ENCODE measurements at places on chromosomes 12 and 14.
A peak's percentile ranks its signal among the peaks of the same experiment; 100 is the strongest.

GRCh38 chr12:122138616-122139015 is 35.4 kb downstream of the IL31 start:
- no peak for DNase-seq

DNA sequence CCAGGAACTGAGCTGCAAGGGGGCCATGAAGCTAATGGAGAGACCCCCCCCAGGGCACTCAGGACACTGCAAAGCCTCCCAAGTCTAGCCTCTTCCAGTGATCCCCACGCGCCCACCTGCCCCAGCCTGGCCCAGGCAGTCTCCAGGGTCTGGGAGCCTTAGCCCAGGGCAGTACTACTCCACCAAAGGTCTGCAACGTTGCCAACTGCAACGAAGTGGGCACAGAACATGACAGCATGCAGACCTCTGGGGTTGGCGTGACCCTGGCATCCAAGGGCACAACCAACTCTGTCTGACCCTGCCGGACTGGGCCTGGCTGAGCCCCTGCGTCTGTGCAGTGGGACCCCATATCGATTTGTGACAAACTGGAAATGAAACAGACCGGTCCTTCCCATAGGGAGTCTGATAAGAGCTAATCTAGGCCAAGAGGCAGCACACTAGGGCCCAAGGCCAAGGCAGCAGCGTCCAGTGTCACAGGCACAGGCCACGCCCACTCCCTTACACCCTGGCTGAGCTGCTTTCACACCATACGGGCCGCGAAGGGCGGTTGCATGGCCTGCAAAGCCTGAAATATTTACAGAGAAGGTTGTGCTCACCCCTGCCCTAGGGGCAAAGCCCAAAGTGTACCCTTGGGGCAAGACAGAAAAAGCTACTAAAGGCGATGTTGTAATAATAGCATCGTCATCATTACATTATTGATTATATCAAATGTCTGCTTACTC is 76.7 kb downstream of the NCOR2 start:
- DNase-seq = no peak

- no peak for DNase-seq
Observed at GRCh38 chr12:123734268-123734667, 22.1 kb downstream of the ATP6V0A2 start.

- peak; percentile 58 for DNase-seq
Observed at GRCh38 chr12:68364893-68365725, 32.9 kb upstream of the MDM1 start.

- no peak for DNase-seq
Observed at GRCh38 chr14:21106176-21106497, 5.3 kb downstream of the TMEM253 start.

- no peak for DNase-seq
Observed at GRCh38 chr12:124578854-124579253, 11.4 kb upstream of the NCOR2 start.

- DNase-seq = peak; percentile 66
Observed at GRCh38 chr14:97380539-97380941, 583.4 kb downstream of the VRK1 start.

DNA sequence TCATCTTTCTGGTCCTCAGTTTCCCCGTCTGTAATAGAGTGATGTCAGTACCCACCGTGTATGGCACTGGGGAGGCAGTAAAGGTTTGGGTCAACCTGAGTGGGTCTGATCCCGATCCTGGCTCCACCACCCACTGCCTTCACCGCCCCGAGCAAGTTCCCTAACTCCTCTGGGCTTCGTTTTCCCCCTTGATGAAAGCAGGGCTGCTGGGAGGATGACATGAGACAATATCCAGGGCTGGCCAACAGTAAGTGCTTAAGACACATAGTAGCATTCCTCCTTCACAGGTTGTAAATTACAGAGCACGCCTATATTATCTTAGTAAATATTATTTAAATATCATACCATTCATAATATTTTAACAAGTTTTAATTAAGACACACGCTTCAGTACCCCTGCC is 595 bp downstream of the PLEK2 start:
- DNase-seq = no peak

DNA sequence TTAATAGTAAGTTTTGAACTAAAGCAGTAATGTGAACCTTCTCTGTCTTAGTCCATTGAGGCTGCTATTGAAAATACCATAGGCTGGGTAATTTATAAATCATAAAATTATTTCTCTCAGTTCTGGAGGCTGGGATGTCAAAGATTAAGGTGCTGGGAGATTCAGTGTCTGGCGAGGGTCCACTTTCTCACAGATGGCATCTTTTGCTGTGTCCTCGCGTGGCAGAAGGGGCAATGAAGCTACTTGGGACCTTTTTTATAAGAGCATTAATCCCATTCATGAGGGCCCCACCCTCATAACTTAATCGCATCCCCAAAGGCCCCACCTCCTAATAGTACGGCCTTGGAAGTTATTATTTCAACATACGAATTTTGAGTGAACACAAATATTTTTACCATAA is 28.4 kb downstream of the LIN7A start:
- no peak for DNase-seq

GRCh38 chr12:113857371-113857770 is 108.8 kb downstream of the RBM19 start:
- no peak for DNase-seq

- no peak for DNase-seq
Observed at GRCh38 chr14:99028041-99028440, 244.0 kb downstream of the BCL11B start.

DNA sequence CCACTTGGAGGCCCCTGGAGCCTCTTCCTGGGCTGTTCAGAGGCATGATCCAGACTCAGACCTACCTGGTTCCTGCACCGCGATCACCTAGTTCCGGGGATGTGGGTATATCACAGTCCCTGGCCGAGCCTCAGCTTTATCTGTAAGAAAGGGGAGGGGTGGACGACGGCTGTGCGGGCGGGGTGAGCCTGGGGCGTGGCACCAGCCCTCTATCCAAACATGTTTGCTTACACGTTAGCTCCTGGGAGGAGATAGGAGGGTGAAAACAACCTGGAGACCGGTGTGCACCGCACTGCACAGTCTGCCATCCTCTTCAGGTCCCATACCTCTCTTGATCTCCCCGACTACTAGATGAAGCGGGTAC is 1.2 kb downstream of the ANKRD9 start:
- no peak for DNase-seq

DNA sequence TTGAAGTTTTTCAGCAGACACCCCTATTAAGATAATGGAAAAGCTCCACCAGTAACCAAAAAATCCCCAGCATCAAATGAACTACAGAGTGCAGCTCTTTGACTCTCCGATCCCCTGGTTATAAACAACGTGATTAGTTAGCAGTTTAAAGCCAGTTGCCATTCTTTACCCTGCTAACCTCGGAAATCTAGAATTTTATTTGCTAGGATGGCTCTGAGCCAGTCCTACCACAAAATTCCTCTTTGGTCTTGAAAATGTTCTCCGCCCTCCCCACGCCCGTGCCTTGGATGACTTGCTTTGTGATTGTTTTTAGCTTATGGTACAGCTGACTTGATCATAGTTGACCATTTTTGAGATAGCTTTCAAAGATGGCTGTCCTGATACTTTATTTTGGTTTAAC is 1.2 kb downstream of the KLHDC2 start:
- DNase-seq = no peak

DNA sequence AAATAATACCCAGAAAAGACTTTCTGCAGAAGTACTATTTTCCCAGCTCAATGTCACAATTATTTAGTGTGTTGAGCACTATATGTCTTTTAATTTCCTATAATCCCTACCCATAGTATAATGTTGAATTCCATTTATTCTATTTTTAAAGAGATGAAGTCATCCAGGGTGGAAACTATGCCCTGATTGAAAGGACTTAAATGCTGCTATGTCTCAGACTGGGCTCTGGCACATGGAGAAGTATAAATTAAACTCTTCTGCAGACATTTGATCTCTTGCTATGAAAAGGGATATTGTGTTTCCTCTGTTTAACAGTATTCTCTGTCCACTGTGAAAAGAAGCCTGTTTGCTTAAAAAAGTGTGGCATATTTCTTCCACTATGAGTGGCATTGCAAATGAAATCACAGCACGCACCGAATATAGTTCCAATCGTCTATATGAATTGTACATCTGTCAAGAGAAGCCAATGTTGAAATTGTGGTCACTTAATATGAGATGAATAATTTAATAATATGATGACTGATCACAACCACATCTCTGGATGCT is 192.3 kb downstream of the BCAT1 start:
- no peak for DNase-seq

- no peak for DNase-seq
Observed at GRCh38 chr14:66485029-66485428, 1.1 kb upstream of the CCDC196 start.

- no peak for DNase-seq
Observed at GRCh38 chr14:75424496-75424895, 3.3 kb upstream of the JDP2 start.

DNA sequence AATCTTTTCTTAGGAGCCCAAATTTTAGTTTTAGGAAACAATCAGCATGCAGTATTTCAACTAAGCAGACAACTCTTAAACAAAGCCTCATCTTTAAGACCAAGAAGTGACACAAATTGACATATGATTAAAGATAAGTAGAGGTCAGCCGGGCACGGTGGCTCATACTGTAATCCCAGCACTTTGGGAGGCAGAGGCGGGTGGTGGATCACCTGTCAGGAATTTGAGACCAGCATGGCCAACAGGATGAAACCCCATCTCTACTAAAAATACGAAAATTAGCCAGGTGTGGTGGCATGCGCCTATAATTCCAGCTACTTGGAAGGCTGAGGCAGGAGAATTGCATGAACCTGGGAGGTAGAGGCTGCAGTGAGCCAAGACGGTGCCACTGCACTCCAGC is 35.8 kb downstream of the BLTP3B start:
- no peak for DNase-seq

DNA sequence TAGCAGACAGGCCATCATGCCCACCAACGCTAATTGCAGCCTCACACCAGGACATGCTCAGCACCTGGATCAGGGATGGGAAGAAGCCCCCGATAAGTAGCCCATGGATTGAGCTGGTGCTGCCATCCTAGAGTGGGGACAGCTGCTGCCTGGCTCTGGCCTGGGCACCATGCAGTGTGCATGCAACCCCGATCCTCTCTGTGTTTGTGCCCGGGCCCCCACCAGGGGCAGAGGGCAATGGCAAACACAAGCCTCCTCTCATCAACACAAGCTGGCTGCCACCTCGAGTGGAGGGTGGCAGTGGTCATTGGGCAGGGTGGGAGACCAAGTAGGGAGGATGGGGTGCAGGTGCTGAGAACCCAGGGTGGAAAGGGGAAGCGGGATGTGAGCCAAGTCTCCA is 23.3 kb upstream of the SOCS2 start:
- no peak for DNase-seq

- no peak for DNase-seq
Observed at GRCh38 chr14:96299441-96299840, 43.4 kb downstream of the BDKRB1 start.

GRCh38 chr14:74563586-74564159 is 48.4 kb downstream of the LTBP2 start:
- DNase-seq = no peak

DNA sequence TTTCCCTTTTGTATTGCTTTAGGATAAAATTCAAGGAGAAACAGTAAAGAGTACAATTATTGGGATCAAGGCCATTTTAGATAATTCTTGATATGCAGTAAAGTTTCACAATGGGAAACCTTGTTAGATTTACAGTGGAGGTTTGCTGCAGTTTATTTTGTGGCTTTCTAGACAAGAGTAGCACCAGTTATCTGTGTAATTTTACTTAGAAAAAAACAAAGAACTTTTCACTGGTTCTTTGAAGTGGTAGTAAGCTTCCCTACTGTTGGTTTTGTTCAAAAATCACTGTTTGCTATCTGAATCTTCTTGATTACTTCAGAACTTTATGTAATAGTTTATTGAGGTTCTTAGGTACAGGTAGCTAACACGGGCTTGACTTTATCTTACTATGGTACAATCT is 42.0 kb downstream of the ADIPOR2 start:
- no peak for DNase-seq

GRCh38 chr12:53684654-53685220 is 8.9 kb upstream of the ATP5MC2 start:
- DNase-seq = no peak

DNA sequence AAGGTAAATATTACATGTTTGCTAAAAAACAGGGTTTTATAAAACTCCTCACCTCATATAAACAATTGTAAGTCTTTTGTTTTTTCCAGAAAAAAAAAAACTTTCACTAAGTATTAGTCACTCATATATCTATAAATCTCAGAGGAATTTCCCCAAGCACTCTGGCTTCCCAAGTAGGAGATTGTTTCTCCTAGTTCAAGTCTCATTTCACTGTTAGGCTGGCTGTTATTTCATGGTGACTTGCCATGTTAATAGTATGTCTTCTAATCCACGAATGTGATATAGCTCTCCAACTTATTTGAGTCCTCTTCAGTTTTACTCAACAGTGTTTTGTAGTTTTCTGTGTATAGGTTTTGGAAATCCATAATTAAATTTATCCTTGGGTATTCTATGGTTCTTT is 61.6 kb downstream of the CAPZA3 start:
- no peak for DNase-seq

DNA sequence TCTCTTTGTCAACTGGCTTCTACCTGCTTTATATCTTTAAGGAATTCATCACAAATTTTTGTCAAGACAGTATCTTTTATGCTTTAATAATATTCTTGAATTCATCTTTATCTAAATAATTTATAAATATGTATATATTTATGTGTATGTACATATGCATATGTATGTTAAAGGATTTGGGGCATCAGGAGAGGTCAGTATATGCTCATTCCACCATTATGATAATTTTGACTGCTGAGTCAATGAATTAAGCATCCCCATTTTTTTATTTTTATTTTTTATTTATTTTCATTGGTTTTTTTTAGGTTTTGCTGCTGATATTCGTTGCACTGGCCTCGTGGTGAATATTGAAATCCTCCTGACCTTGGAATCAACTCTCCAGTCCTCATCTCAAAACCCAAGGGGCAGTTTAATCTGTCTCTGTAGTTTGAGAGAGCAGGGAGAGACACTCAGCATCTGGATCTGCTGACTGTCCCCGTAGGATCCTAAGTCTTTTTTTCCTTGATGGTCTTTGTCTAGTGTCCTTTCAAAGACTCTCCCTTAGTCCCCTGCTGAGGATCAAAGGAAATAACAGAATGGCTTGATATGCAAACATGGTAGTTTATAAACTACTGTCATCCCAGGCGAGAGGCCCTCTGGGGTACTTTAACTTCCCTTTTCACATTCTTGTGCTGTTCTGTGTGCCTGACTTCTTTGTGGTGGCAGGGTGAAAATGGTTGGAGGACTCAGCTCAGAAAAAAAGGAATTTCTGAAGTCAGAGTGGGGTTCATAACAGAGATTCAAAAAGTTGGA is 218.7 kb downstream of the DIO2 start:
- DNase-seq = no peak

- no peak for DNase-seq
Observed at GRCh38 chr12:80858356-80858755, 79.4 kb downstream of the LIN7A start.

DNA sequence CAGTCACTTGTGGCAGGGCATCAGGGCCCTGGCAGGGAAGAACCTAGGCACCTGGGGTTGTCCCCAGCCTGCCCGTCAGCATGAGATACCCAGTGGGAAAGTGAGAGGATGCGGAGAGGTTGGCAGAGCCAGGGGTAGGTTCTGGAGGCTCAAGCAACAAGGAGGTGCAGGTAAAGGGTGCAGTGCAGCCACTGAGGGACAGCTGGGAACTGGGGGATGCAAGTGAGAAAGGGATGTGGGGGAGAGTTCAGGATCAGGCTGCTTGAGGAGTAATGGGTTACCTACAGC is 18.7 kb downstream of the VASH1 start:
- DNase-seq = no peak

GRCh38 chr14:106631879-106632278 is 1105.5 kb downstream of the TMEM121 start:
- no peak for DNase-seq

- DNase-seq = peak; percentile 66
Observed at GRCh38 chr14:50560931-50561285, 963 bp downstream of the ATL1 start.

GRCh38 chr12:27572486-27573255 is 48.7 kb downstream of the PPFIBP1 start:
- DNase-seq = no peak

Data from activated CD4-positive, alpha-beta T cell treated with anti-CD3 and anti-CD28 coated beads, Interleukin-2, amount 50 U/mL, for 4 hours (primary cell).